ENCODE measurements at places on chromosomes 2 and 18.
A peak's percentile ranks its signal among the peaks of the same experiment; 100 is the strongest.

GRCh38 chr2:16194931-16195680, 254.8 kb downstream of the MYCN start:
- DNase-seq = no peak

GRCh38 chr18:68083131-68083530, 566.6 kb upstream of the DSEL start:
- DNase-seq = no peak

DNA sequence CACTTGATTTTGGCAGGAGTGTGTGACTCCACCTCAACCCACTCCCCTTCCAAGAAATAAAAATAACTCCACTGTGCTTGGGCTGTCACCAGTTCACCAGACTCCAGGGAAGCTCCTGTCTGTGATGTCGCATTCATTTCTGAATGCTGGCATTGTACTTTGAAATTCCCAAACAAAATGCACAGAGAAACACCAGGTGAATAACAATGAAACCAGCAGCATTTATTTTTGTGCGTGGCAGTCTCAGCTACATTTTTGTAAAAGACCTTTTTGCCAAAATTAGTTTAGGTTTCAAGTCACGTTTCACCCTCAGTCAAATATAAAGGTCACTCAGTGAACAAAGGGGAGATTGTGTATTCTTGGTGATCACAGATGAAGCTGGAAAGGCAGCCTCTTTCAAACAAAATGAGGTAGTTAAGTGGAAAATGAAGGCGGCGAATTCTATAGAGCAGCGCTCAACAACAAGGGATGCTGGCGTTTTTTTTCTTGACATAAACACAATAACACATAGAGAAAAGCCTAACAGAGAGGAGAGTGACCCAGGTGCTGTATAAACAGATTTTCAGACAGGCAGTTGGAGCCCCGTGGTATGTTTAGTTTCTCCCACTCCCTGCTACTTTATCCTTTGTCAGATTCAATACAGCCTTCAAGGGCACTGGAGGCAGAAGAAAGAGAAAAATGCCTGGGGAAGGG, 210.3 kb upstream of the GCFC2 start:
- no peak for DNase-seq

- no peak for DNase-seq
Measured at GRCh38 chr18:9722691-9723090, 14.6 kb downstream of the RAB31 start.

- peak; percentile 47 for DNase-seq
Measured at GRCh38 chr2:213129311-213129710, 22.1 kb downstream of the IKZF2 start.

- no peak for DNase-seq
Measured at GRCh38 chr2:27378096-27378808, 2.3 kb downstream of the ZNF513 start.

- peak; percentile 38 for DNase-seq
Measured at GRCh38 chr18:26383454-26384270, 157.4 kb downstream of the TAF4B start.

- no peak for DNase-seq
Measured at GRCh38 chr2:51031021-51031780, 731 bp downstream of the NRXN1 start.

GRCh38 chr18:78454221-78454620, 525.4 kb upstream of the SALL3 start:
- no peak for DNase-seq

DNA sequence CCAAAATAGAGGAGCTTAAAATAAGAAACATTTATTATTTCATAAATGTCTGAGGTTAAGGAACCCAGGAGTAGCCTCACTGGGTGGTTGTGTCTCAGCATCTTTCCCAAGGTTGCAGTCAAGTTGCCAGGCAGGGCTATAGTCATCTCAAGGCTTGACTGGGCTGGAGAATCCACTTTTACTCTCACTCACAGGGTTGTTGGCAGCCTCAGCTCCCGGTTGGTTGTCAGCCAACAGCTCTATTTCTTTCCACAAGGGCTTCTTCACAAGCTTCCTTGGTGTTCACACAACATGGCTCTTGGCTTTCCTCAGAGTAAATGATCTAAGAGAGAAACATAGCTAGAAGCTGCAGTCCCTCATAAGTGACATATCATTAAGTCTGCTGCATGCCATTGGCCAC, 55.6 kb upstream of the TEX51 start:
- no peak for DNase-seq

GRCh38 chr2:129914538-129915302, 64.7 kb upstream of the RAB6C start:
- DNase-seq = no peak

DNA sequence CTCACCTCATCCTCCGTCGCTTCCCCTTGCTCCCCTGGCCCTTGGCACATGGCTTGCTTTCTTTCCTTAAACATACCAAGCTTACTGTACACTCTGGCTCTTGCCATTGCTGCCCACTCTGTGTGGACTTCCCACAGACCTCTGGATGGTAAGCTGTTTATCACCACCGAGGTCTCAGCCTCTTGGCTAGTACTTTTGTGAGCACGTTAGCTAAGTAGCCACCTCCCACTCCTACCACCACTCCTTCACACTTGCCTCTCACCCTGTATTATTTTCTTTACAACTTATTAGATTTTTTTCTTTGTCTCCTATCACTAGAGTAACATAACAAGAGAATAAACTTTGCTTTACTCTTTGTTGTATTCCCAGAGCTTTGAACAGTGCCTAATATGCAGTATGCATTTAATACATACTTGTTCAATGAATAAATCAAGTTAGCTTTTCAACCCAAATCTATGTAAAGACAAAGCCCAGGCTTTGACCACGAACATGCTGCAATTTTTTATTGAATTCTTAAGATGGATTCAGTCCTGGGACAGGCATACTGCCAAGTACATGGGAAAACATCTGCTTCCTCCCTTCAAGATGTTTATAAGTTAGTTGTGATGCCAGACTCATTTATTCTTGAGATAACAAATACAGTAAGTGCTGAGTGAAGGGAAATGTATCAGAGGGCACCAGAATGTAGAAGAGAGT, 25.0 kb upstream of the MSGN1 start:
- DNase-seq = no peak

- no peak for DNase-seq
Measured at GRCh38 chr18:49621301-49621700, 59.4 kb downstream of the LIPG start.

- no peak for DNase-seq
Measured at GRCh38 chr2:74584088-74584645, 29.6 kb downstream of the DOK1 start.
